Astrocyte of the hippocampus (primary cell): ENCODE measurements at places on chromosomes 6 and 20.

- peak; percentile 39 for DNase-seq
Measured at GRCh38 chr20:4875578-4876067, 125.7 kb downstream of the SLC23A2 start.

- DNase-seq, result no peak
Measured at GRCh38 chr6:139288496-139289040, 3.2 kb downstream of the TXLNB start.

- DNase-seq, result no peak
Measured at GRCh38 chr20:35085477-35086225, 7.0 kb downstream of the TRPC4AP start.

DNA sequence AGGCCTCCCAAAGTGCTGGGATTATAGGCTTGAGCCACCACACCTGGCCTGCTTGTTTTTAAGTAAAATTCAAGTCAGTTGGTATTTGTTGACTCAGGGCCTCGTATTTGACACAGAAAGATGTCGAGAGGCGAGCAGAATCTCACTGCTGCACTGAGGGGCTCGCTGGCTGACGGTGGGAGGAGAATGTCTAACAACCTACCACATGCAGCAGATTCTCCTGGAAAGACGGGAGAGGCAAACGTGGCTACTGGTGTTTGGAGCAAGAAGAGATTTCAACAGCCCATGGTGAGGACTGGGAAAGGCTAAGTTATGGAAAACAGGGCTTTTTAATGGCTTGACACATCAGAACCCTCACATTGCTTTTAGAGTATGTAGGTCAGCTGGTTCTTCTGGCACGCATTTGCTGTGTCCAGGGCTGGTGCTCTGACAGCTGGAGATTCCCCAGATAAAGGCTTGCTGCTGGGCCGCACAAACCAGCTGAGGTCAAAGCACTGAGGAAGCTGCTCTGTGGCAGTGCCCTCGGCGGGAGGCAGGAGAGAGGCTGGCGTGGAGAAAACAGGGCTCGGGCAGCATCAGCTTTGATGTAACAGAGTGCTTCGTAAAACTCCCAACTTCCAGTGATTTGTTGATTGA is 84.2 kb upstream of the FRMD1 start:
- DNase-seq, result peak; percentile 25

- DNase-seq, result peak; percentile 48
Measured at GRCh38 chr6:136812174-136812573, 10.2 kb upstream of the PEX7 start.

GRCh38 chr20:35319192-35319870 is 27.1 kb upstream of the FAM83C start:
- DNase-seq, result peak; percentile 68

DNA sequence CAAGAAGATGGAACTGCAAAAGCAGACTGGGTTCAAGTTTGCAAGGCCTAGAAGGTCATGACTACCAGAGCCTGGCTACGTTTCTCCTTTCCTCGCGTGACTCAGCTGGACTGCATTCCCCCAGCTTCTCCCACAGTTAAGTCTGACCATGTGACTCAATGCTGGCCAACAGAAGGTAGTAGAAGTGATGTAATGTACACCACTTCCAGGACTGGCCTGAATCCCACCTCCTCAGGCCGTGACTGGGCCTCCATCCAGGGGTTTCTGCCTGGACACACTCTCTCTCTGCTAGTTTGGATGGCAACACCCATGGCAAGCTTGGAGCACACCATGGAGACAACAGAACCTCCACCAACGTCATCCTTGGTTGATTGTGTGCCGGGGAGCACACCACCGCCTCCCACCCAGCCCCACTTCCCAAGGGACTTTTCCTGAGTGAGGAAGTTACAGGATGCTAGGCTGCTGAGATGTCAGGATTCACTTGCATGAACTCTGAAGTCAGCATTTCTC is 112.0 kb upstream of the CDYL start:
- DNase-seq, result peak; percentile 88

- no peak for DNase-seq
Measured at GRCh38 chr6:143198312-143198711, 137.6 kb downstream of the AIG1 start.

DNA sequence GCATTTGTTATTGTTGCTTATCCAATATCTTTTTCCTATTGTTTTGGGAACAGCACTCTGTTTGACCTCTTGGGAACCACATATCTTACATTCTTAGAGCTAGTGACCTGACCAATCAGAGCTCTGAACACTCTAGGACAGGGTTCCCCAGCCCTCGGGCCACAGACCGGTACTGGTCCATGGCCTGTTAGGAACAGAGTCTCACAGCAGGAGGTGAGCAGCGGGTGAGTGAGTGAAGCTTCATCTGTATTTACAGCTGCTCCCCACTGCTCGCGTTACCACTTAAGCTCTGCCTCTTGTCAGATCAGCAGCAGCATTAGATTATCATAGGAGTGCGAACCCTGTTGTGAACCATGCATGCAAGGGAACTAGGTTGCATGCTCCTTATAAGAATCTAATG is 226.0 kb upstream of the TSHZ2 start:
- peak; percentile 13 for DNase-seq

GRCh38 chr6:24667378-24667803 is 514 bp downstream of the ACOT13 start:
- no peak for DNase-seq

- DNase-seq, result peak; percentile 54
Measured at GRCh38 chr6:163419413-163420288, 5.1 kb downstream of the QKI start.

DNA sequence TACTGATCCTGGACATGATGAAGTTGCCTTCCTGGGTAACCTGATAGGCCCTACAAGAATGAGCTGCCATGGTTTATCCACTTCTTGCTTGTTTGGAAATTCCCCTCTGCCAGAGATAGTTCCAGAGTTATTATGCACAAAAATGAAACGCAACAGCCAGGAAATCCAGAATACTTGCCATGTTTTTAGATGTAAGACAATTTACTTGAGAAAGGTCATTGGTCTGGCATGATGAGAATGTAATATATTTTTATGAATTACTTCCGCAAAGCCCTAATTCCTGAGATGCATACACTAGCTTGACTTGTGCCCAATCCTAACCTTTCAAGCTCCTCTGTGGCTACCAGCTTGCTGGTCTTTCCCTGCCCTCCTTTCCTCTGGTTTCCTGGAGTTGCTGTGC is 27.9 kb upstream of the NT5E start:
- DNase-seq, result peak; percentile 28

GRCh38 chr20:43539975-43540672 is 18.7 kb upstream of the SGK2 start:
- DNase-seq, result no peak

DNA sequence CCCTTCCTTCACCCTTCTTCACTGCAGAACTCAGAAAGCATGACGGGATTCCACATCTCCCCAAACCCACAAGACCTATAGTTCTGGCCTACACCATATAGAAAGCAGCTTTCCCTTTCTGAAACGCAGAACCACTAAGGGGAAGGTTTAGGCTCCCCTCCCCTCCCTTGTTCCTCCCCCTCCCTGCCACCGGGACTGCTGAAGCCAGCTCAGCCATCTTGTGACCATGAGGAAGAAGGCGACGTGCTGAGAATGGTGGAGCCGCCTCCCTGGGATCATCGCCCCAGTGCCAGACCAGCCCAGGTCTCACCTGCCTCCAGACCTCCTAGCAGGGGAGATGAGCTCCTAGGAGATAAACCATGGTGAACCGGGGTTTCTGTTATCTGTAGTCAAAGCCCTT is 19.6 kb downstream of the SERPINB6 start:
- no peak for DNase-seq

GRCh38 chr20:33524261-33524660 is 34.4 kb downstream of the CBFA2T2 start:
- peak; percentile 73 for DNase-seq

- no peak for DNase-seq
Measured at GRCh38 chr20:56914532-56914931, 285.4 kb downstream of the TFAP2C start.

GRCh38 chr6:29005183-29005885 is at the start of gene ZNF311:
Gene ZNF311, minus strand, starts transcription at chr6:29005315. Its CDS starts 1,361 bp downstream, at chr6:29003954.
- peak; percentile 76 for DNase-seq

DNA sequence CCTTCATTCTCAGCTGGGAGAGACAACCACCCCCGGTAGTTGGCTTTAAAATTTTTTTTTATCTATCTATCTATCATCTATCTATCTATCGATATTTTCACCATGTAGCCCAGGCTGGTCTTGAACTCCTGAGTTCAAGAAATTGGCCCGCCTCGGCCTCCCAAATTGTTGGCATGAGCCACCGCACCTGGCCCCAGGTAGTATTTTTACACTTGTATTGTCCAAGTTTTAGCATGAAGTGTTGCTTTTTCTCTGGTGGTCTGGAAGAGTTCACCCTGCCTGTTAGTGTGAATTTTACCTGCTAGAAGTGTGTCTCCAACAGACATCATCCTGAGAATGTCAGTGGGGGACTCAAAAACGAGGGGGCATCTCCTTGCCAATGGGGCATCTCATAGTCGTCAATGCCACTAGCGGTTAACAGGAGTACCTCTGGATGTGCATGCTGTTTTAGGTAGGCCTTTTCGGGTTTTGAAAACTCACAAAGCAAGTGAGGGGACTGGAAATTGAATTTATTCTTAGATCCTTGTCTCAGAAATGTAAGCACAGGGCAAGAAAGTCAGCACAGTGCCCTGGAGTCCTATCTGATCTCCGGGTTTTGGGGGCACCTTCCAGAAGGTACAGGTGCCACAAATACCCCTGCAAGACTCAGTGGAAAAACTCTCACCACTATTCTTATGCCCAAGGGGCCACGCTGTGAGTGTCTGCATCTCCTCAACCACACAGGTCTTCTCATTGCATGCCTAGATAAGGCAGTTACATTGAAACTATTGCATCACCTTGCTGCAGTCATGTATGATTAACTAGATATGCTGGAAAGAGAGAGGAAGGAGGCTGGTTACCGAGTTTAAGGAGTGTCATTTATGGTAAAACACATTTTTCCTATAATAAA is 37.1 kb downstream of the TNFAIP3 start:
- no peak for DNase-seq

- no peak for DNase-seq
Measured at GRCh38 chr6:110439356-110439755, 24.0 kb upstream of the DDO start.

GRCh38 chr6:26304797-26305640 is 60.0 kb upstream of the BTN3A2 start:
- peak; percentile 79 for DNase-seq

DNA sequence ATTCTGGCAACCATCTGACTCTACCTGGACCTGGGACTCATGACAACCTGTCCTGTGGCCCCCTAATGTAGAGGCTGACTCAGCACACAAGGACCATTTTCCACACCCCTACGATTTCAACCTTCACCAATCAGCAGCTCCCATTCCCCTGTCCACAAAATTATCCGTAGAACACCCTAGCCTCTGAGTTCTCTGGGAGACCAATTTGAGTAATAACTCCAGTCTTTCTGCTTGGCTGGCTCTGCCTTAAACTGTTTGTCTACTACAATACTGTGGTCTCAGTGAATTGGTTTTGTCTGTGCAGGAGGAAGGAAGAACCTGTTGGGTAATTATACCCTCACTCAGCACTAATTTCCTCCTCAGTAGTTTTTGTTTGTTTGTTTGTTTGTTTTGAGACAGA is 99.3 kb upstream of the MRPS10 start:
- DNase-seq, result peak; percentile 44

GRCh38 chr20:35339636-35340035 is 47.4 kb upstream of the FAM83C start:
- DNase-seq, result no peak

DNA sequence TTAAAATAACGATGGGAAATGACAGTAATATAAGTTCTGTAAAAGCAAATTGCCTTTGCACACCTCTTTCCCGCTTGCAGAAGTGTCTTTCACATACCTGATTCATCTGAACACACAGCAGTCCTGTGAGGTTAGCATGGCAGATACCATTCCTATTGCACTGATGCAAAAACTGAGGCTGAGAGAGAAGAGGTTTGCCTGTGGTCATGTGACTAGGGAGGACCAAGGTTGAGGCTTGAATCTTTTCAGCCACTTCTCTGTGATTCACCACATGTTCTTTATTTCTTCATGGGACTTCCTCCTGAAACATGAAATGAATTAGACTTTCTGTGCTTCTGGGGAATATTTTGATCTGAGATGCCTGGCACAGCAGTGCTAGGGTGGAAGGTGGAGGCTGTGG is 92.9 kb downstream of the VEGFA start:
- no peak for DNase-seq

- no peak for DNase-seq
Measured at GRCh38 chr6:89084954-89085353, 4.4 kb downstream of the PNRC1 start.

GRCh38 chr20:3696745-3697587 is 15.2 kb upstream of the ADAM33 start:
- no peak for DNase-seq

- peak; percentile 49 for DNase-seq
Measured at GRCh38 chr6:15389084-15389764, 143.4 kb downstream of the JARID2 start.

DNA sequence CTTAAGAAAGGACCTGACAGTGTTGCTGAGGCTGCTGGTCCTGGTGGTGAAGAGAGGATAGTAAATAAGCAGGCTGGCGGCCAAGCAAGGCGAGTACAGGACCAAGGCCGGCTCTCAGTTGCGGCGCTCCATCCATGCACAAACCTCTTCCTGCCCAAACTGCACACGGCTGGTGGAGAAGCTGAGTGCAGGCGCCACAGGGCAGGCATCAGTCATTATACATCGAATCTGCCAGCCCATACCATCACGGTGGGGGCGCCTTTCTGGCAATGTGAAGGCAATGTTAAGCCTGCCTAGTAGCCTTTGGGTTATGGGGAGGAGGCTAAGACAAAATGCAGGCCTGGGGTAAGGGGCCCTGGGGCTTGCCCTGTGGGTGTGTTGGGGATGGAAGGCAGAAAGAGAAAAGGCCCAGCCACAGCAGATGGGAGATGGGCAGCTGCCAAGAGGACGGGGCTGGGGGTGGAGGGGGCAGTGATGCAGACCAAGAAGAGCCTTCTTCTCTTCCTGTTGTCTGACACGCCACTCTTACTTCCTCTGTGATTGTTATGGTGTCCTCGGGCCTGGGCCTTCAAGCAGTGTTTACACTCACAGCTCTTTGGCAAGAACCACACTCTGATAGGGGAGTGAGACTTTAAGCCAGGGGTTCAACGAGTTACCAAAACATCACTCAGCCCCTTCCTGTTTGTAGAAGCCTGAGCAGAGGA is 20.3 kb upstream of the KCNK16 start:
- DNase-seq, result no peak

DNA sequence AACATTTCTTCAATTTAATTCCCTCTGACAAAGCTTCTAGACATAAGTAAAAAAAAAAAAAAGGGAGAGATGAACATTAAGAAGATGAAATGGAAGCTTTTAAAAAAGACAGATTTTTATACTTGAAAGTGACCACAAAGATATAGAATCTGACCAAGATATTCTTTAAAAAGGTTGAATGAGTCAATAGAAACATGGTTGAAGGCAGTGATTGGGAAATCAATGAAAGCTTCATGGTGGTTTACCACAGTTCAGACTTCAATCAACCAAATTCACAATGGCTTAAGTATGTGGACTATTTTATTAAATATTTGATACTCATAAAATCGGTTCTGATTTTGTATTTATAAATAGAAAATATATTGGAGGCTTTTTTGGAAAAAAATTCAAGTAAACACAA is 248.4 kb upstream of the HSF2 start:
- no peak for DNase-seq

GRCh38 chr6:33018904-33019303 is 9.5 kb upstream of the HLA-DOA start:
- no peak for DNase-seq

GRCh38 chr6:111648100-111648499 is 42.4 kb upstream of the TRAF3IP2 start:
- DNase-seq, result no peak
